ENCODE measurements at places on chromosomes 5 and 9.

DNA sequence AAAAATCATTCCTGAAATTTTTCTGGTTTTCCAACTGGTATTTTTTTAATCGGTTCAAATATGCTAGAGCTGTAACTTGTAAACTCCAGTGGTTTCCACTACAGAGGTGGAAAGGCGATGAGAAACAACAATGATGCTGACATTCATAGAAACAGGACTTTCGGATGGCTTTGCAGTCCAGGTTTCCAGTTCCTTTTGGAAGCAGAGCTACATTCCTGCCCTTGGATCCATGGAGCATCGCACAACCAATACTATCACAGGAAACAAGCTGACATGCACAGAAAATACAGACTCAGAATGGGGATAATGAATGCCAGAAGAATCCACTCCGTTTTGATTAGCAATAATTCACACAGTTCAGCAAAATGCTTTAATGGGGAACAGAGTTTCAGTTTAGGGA lies 140.0 kb downstream of the EPB41L4A start:
- DNase-seq, result no peak

DNA sequence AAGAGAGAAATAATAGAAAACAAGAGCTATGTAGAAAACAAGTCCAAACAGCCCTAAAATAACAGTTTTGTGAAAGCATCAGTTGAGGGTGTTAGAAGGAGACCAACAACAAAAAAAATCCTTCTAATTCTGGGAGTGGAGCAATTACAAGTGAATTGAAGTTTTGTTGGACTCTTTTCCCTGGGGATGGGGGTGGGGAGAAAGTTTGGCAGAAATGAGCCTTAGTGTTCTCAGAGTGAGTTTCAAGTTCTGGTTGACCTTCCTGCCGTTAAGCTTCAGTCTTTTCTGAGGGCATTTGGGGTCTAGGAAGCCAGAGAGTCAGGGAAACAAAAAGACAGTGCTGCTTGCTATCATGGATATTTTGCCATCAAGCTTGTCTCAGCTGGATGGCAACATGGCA lies 106.3 kb upstream of the TRIM32 start:
- no peak for DNase-seq

- DNase-seq, result no peak
These were observed 7.1 kb downstream of the PRKAA1 start for GRCh38 chr5:40790947-40791593.

DNA sequence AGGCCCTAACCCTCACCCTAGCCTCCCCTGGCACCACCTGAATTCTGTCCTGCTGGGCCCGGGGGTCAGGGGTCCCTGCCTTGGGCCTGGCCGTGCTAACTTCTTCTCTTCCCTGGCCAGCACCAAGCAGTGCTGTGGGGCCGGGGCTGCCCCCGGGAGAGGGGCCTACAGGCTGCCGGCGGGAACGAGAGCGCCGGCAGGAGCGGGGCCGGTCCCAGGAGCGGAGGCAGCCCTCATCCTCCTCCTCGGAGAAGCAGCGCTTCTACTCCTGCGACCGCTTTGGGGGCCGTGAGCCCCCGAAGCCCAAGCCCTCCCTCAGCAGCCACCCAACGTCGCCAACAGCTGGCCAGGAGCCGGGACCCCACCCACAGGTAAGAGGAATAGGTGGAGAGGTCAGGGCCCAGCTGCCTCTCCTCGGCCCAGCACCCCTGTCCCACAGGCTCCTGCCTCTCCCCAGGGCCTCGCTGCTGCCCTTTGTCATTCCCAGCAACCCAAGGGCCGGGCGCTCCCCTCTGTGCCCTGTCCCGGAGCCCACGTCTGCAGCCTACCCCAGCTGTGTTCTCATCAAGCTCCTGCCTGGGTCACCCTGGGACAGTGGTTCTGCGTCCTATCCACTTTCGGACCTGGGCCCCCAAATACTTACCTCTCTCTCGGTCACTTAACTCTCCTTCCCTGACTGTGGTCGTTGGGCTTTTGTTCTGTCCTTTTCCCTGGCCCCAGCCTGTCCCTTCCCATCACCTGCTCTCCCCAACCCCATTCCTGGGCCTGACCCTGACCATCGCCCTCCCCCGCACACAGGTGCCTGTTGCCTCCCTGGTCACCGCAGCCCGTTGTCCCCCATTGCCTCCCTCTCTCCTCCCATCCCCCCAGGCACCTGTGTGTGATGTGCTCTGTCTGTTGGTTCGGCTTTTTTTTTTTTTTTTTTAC lies 243.2 kb downstream of the CACNA1B start:
- no peak for DNase-seq

- no peak for DNase-seq
These were observed 98.0 kb upstream of the TSLP start for GRCh38 chr5:110973510-110973909.

GRCh38 chr5:148685520-148686134 lies 31.3 kb upstream of the HTR4 start:
- no peak for DNase-seq

GRCh38 chr5:10469253-10470050 lies 27.8 kb downstream of the ROPN1L start:
- no peak for DNase-seq

DNA sequence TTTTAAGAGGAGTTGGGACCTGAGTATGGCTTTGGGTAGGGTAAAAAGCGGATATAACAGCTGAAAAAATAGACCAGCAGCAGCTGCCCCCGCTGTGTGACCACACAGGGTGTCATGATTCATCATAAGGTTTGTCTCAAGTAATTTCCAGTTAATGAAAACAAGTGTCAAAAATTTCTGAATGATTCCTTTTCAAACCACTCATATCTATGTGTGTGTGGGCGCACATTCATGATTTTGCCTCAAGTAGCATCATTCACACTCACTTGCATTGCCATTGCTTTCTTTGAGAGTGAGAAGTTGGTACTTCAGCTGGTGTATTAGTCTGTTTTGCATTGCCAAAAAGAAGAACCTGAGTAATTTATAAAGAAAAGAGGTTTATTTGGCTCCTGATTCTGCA lies 12.1 kb upstream of the TNFAIP8 start:
- no peak for DNase-seq

DNA sequence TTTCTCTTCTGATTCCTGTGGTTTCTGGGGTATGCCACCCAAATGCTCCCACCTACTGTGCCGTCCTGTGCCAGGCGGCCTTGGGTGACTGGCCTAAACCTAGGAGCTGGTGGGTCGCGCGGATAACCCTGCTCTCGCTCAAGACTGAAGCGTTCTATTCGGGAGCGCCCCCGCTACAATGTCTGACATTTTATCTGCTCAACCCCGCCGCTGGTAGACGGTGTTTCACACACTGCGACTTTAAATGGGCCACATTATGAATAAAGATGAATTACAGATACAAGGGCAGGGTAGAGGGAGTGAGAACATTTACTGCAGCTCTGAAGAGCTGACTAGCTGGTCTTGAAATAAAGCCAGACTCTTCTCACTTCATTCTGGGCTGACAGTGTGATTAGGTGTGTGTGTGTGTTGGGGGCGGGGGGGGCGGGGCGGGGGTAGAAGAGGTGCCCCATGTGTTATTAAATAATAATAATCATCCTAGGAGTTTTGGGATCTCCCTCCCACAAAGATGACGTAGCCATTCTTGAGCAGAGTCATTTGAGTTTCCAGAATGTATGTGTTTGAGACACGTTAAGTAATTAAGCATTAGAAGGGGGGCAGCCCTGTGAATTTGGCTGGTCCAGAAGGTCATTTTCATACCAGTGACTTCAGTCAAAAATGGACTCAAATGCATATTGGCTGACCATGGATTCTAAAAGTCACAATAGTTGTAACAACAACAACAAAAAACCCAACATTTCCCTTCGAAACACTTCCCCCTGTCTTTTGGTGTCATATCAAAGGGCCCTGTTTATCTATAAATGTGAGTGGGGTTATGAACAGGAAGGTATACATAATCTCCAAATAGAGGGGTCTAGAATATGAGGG lies 1.0 kb upstream of the PTCH1 start:
- no peak for DNase-seq

- DNase-seq, result no peak
These were observed 359.3 kb downstream of the LRRC70 start for GRCh38 chr5:62937661-62938558.

DNA sequence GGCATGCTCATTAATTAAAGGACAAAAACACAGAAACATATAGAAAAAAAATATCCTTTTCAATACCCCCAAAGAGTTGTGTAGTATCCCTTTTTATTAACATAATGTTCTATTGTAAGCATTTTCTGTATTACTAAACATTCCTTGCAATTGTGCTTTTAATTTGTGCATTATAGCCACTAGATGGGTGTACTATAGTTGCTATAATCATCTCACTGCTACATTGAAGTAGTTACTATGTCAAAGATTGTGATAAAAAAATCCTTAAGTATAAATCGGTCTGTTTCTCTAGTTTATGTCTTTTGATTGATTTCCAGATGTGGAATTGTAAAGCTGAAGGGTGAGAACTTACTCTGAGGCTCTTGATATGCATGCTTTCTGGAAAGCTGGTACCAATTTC lies 21.4 kb downstream of the FREM1 start:
- no peak for DNase-seq

- no peak for DNase-seq
These were observed 1.6 kb downstream of the NACC2 start for GRCh38 chr9:136093346-136093986.

Data from esophagus squamous epithelium (tissue), 5 donors.